NCI-H1694 (cell line): ENCODE measurements at places on chromosomes 3 and 15.

GRCh38 chr3:53151870-53152660 lies 8.9 kb upstream of the PRKCD start:
- no peak for DNase-seq

DNA sequence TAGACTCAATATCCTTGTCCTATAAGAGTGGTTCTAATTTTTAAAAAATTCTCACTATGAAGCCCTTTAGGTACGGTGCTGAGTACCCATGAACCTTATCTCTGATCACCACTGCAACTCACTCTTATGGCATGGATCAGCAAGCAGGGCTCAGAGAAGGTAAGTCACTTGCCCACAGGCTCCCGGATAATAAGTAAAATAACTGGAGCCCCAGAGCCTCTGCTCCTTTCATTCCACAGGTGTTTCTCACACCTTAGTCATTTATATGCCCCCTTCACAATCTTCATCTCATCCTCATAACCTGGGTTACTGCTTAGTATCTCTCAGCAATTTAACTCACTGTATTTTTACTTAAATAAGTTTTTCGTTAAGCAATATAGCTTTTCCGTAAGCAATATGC lies 28.4 kb upstream of the AKAP13 start:
- DNase-seq: no peak

- DNase-seq: no peak
These were observed 509.2 kb upstream of the MCTP2 start for GRCh38 chr15:93722165-93722564.

DNA sequence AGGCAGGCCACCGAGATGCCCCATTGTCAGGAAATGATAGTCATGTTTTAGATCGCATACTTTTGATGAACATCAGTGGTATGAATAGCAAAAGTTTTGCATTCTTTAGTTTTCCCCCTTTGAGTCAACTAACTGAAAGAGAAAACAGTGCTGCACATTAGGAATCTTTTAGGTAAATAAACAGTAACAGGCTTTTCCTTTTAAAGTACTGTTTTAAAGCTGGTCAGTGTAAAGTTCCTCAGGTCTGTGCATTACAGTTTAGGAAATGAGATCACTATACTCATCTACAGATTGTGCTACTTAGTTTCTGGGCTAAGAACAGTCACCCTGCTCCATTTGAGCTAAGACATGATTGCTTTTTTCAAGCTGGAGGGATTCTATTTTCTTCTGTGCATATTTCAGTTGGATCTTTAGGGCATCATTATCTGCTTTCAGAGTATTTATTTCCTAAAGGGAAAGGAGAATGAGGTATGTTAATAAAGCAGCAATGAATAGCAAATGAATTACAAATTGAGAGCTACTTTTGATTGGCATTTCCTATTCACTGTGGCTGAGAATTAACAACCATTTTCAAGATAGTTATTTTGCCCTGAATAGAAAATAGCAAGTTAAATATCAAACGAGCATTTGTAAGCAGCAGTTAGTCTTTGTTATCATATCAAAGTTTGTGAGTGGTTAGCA lies 36.5 kb downstream of the FAM98B start:
- no peak for DNase-seq

DNA sequence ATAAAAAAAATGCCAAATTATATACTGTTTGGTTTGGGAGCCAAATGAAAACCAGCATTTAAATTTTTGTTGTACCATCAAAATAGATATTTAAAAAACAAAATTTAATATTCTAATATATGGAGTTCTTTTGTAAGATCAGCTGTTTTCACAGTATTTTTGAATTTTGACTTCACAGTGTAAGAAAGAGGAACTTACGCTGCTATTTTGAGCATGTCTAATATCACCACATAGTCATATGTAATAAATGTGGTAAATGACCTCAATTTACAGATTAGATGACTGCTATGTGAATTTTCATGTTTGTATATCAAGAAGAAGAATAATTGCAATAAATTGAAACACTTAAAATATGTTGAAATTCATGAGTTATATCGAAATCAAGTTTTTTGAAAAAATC lies 189.6 kb downstream of the ARRDC4 start:
- DNase-seq: no peak

DNA sequence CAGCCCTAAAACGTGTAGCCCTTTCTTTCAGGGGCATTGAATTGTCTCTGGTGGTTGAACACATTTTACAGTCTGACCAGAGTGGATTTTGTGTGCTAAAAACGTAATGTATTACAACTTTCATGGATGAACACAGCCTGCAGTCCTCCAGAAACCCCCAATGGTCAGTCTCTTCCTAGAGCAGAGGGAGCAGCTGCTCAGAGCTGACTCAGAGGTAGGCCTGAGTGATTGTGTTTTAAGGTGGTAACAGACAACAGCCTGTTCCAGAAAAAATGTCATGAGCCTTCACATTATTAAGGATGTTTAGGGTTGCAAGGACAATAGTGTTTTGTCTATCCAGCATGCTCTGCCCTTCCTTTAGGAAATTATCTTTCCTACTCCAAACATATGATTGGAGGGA lies 34.5 kb upstream of the CTNNB1 start:
- DNase-seq: no peak

DNA sequence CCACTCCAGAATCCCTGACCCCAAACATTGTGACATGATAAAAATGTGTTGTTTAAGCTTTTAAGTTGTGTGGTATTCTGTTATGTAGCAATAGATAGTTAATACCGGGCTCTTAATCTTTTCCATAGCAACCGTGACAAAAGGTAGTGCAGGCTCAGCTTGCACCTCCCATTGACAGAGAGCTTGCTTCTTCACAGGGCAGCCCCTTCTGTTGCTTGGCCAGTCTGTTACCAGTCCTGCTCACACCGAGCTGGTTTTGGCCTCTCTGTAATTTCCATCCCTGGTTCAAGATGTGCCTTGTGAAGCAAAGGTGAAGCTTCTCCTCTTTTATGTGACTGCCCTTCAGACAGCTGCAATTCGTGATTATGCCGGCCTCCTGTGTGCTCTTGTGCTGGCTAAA lies 86.9 kb downstream of the CRYGS start:
- DNase-seq: no peak

DNA sequence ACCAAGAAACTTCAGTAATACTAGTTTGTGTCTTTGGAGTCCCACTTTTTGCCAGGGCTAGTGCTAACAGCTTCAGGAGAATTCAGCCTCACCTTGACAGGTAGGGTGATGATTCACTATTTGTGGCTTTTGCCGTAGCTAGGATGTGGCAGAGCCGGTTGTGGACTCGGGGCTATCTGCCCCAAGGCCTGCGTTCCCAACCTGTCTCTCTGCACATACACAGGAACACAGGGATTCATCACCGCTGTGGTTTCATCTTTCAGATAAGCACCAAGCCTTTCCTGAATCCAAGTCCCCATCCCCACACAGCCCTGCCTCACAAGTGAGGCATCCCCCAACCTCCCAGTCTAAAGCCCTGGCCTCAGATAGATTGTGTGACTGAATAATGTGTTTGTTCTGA lies 45.2 kb upstream of the POLG start:
- DNase-seq: no peak

DNA sequence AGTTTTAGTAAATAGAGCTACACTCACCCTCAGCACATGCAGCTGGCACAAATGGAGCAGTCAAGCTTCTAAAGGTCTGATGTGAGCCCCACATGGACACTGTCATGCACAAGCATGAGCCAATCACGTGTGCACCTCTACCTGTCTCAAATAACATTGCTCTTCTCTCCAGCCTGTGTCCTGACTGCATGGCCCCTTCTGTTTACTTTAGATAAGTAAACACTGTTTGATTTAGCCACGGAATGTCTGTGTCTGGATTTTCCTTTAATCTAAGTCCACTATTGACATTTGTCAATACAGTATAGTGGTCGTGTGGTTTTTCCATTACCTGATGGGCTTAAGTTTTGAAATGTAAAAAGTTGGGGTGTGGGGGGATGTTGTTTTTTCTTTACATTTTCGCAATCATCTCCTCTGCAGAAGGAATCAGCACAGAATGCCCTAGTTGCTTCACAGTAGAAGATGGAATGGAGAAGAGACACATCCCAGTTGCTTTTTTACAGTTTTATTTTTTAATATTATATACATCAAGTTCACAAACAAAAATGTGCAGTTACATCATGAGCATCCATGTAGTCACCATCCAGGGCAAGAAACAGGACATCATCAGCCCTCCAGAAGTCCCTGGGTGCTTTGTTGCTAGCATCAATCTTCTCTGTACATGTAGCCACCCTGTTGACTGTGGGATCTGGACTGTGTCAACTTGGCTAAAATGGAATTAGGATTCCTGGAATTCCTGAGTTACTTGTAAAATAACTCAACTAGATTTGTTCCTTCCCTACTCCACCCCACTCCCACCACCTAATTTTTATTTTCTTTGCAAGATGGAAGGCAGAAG lies 146.1 kb downstream of the UACA start:
- DNase-seq: no peak

- DNase-seq: no peak
These were observed 91.0 kb downstream of the EPHB1 start for GRCh38 chr3:134885877-134886621.

DNA sequence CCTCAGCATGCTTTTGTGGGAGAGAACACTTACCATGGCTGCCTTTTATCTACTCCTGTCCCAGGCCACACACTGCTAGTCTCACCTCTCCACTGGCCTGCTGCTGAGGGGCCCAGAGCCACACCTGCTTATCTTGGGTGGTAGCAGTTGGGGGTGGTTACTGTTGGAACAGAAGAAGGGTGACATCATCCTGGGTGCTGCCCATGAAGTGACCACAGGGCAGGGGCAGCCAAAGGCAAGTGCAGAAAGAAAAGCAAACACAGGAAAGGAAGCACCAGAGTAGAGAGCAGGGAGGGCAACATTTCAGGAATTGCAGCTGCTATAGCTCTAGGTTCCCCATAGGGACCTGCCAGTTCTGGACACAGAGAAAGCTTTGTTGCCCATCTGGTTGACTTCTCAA lies 345.2 kb downstream of the VPS13C start:
- DNase-seq: no peak

- DNase-seq: no peak
These were observed 10.6 kb downstream of the TPM1 start for GRCh38 chr15:63052961-63053698.

- DNase-seq: no peak
These were observed 235.4 kb downstream of the TBL1XR1 start for GRCh38 chr3:176961916-176962315.

DNA sequence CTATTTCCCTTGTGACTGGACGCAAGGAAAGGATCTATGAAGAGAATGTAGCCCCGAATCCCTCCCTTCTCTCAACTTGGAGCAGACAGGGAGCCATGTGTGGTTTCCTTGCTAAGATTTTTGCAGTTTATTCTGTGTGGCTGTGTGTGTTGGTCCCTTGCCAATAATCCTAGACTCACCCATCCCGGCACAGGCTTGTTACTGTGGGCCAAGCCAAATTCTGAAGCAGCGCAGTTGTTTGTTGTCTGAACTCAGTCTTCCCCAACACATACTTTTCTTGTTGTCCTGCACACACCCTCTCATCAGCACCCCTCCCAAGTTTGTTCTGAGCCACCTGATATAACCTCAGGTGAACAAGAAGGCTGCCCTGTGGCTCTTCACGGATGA lies 193.3 kb upstream of the CTDSPL start:
- DNase-seq: no peak

GRCh38 chr3:115330430-115330829 lies 183.3 kb upstream of the ZBTB20 start:
- DNase-seq: no peak

DNA sequence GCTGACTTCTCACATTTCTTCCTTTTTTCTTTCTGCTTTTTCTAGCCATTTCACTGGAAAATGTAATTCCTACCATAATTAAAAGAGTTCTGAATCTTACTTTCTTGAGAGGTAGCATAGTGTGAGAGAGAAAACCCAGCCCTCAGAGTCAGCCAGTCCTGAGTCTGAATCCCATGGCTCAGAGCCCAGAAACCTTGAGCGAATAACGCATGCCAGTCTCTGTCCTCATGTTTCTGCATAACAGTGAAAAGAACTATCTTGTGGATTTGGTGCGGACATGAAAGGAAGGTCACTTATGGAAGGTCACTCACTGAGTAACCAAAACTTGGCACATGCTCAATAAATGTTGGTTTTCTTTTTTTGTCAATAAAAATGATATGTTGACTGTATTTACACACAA lies 29.3 kb upstream of the SLCO3A1 start:
- DNase-seq: no peak

DNA sequence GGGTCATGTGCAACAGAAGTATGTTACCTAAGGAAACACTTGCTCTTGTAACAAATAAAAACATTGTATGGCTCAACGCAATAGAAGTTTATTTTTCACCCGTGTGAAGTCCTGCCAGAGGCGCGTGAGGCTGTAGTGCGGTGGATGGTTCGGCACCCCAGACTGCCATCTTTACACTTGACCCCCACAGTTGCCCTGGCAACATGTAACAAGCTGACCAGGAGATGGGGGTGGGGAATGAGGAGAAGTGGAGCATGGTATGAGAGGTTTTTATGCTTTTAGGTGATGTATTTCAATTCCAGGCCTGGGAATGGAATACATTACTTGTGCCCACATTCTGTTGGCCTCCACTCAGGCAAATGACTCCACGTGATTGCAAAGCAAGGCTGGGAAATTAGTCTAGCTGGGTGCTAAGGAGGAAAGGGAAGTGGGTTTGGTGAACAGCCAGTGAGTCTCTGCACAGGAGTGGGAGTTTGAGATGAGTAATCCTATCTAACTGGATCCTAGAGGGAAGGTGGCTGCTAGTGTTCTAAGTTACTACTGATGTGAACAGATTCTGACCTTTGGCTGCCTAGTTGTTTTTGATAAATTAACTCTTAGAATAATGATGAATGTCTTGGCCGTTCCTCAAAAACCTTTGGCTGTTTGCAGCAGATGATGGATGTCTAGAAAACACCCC lies 33.8 kb upstream of the GREM1 start:
- DNase-seq: no peak

DNA sequence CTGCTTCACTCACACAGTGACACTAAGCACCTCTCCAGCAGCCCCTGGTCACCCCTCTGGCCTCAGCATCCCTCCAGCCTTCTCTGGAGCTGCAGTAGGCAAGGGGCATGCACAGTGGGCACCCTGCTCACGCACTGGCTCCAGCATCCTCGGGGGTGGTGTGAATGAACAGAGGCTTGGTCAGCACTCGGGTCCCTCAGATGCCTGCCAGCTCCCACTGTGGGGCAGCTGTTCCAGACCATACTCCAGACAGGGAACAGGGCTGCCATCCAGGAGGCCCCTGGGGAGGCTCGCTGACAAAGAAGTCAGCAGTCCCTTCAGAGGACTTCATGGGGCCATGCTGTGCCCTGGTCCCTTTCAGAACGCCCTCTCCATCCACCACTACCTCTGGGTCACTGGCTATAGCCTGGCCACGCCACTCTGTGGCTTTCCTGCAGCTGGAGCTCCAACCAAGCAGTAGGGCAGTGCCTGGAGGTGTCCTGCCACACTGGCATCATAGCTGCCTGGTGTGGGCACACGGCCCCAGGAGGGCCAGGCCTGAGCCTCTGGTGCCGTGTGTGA lies 26.3 kb downstream of the ALS2CL start:
- no peak for DNase-seq

GRCh38 chr15:96066852-96067495 lies 263.5 kb upstream of the NR2F2 start:
- DNase-seq: no peak

GRCh38 chr3:170560717-170561382 lies 25.0 kb downstream of the SLC7A14 start:
- DNase-seq: no peak
